ENCODE measurements at places on chromosomes 2 and 18.

DNA sequence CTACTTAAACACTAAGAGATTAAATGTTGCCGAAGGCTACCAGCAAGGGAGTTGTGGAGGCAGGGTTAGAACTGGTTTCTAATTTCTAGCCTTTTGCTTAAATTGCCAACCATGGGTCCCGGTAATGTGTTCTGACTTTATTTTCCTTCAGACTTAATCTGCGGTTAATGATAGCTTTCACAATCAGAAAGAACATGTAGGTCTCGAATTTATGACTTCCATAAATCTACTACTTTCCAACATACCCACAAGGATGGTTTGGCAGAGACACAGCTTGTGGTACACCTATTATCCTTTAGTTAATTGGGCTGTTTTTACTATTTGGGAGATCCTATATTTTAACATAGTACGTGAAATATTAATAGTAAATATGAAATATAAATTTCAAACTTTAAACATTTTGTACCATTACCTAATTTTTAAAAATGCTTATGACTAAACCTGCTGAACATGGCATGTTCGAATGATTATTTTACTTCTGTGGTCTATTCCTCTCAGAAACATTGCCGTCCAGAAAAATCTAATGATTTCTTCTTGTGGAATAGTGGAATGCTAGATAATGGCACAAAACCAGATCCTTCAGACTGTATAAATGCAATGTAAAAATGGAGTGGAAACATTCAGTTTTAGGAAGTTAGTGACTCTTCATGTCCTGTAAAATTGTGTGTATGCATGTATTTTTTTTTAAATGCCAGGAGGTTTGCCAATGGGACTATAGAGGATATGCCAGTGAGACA, 41.3 kb downstream of the PARD3B start:
- no peaks in the 10 kb centered on the region for H3K4me1 ChIP-seq
- H3K36me3 ChIP-seq: no peaks in the 10 kb centered on the region
- no peak for DNase-seq
- H3K27me3 ChIP-seq: no peaks in the 10 kb centered on the region

- H3K36me3 ChIP-seq: no peaks in the 10 kb centered on the region
- no peak for DNase-seq
- no peaks in the 10 kb centered on the region for H3K27me3 ChIP-seq
- peaks cover 56% of the 10 kb centered on the region for H3K4me1 ChIP-seq
- no peak overlapping the region for H3K4me3 ChIP-seq
These were observed 78.0 kb downstream of the PTPN4 start for GRCh38 chr2:119837759-119838158.

GRCh38 chr2:25041307-25041927, 459 bp upstream of the EFR3B start:
- peaks cover 28% of the 10 kb centered on the region for H3K27me3 ChIP-seq
- H3K27ac ChIP-seq: no peak overlapping the region
- peaks cover 24% of the 10 kb centered on the region for H3K4me1 ChIP-seq
- peaks cover 14% of the 10 kb centered on the region for H3K36me3 ChIP-seq

DNA sequence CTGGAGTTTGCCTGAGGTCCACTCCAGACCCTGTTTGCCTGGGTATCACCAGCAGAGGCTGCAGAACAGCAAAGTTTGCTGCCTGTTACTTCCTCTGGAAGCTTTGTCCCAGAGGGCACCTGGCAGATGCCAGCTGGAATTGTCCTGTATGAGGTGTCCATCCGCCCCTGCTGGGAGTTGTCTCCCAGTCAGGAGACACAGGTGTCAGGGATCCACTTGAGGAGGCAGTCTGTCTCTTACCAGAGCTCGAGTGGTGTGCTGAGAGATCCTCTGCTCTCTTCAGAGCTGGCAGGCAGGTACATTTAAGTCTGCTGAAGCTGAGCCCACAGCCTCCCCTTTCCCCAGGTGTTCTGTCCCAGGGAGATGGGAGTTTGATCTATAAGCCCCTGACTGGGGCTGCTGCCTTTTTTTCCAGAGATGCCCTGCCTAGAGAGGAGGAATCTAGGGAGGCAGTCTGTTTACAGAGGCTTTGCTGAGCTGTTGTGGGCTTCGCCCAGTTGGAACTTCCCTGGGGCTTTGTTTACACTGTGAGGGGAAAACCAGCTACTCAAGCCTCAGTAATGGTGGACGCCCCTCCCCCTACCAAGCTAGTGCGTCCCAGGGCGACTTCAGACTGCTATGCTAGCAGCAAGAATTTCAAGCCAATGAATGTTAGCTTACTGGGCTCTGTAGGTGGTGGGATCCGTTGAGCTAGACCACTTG, 34.7 kb downstream of the TFPI start:
- no peaks in the 10 kb centered on the region for H3K36me3 ChIP-seq
- no peak overlapping the region for H3K27ac ChIP-seq
- H3K27me3 ChIP-seq: no peaks in the 10 kb centered on the region
- no peaks in the 10 kb centered on the region for H3K4me1 ChIP-seq

GRCh38 chr2:138504546-138505235, 3.1 kb downstream of the SPOPL start:
- peak overlapping the region; percentile 51 for H3K27ac ChIP-seq
- H3K27me3 ChIP-seq: no peaks in the 10 kb centered on the region
- peak overlapping the region; percentile 86 for H3K4me3 ChIP-seq
- H3K4me1 ChIP-seq: peaks cover 34% of the 10 kb centered on the region

DNA sequence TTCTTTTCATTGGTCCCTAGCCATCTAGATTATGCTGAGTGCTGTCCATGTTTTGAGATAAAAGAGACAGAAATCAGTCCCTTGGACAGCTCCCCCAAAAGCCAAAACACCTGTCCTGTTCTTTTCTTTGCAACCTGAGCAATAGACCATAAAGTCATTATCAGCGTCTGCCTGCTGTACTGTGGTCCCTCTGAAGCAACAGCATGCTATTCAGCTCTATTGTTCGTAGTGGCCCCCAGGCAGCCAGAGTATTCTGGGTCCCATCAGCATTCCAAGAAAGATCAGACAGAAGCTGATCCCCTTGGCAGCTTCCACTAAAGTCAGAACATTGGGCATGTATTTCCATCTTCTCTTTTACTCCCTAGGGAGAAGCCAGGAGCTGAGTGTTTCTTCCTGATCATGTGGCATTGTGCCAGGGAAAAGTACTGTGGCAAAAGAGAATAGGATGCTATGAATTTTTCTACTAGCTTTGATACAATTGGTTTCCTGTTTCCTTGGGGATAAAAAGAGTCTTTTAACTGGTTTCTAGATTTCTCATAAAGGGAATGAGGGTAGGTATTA, 33.6 kb upstream of the ZSWIM2 start:
- no peak overlapping the region for H3K27ac ChIP-seq
- no peaks in the 10 kb centered on the region for H3K4me1 ChIP-seq
- H3K36me3 ChIP-seq: no peaks in the 10 kb centered on the region
- H3K4me3 ChIP-seq: no peak overlapping the region
- H3K27me3 ChIP-seq: no peaks in the 10 kb centered on the region
- DNase-seq: no peak

DNA sequence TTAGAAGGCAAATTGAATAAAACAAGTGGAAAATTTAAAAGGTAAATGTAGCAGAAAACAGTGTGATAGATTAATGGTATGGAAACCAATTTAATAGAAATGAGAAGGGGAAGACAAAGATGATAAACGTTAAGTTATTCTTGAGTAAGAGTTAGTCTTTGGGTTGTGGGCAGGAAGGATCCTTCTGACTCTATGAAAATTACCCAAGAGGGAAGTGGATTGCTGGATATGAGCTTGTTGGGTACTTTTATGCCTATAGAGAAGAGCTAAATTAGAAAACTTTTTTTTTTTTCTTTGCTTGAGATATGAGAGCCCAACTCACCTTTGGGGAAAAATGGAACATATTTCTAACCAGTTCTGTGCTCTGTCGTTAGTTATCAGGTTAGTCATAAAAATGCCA, 144.0 kb downstream of the LDLRAD4 start:
- DNase-seq: no peak
- no peak overlapping the region for H3K27ac ChIP-seq
- H3K36me3 ChIP-seq: no peaks in the 10 kb centered on the region
- H3K4me3 ChIP-seq: no peak overlapping the region

DNA sequence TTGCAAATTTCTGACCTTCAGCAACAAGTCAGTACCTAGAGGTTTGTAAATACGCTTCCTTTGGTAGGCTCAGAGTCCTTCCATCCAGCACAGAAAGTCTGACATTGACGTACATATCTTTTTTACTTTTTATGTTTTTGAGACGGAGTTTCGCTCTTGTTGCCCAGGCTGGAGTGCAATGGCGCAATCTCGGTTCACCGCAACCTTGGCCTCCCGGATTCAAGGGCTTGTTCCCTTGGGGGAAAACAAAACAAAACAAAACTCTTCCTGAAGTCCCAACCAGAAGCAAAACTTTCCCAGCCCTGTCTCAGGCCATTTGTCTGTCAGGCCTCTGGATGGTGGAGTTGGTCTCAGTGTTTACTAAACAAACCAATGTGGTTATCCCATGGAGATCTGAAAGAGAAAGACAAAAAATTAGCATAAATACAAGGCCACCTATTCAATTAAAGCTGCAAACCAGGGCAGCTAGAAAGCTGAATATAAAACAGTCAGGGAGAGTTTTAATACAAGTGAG, 29.6 kb upstream of the ATL2 start:
- DNase-seq: no peak
- no peaks in the 10 kb centered on the region for H3K4me1 ChIP-seq
- H3K27ac ChIP-seq: no peak overlapping the region
- no peaks in the 10 kb centered on the region for H3K36me3 ChIP-seq

- no peak for DNase-seq
- no peak overlapping the region for H3K4me3 ChIP-seq
- H3K4me1 ChIP-seq: peaks cover 37% of the 10 kb centered on the region
- H3K27me3 ChIP-seq: no peaks in the 10 kb centered on the region
- no peak overlapping the region for H3K27ac ChIP-seq
- peaks cover 7% of the 10 kb centered on the region for H3K36me3 ChIP-seq
These were observed 164.9 kb upstream of the ZFP36L2 start for GRCh38 chr2:43391201-43391877.

DNA sequence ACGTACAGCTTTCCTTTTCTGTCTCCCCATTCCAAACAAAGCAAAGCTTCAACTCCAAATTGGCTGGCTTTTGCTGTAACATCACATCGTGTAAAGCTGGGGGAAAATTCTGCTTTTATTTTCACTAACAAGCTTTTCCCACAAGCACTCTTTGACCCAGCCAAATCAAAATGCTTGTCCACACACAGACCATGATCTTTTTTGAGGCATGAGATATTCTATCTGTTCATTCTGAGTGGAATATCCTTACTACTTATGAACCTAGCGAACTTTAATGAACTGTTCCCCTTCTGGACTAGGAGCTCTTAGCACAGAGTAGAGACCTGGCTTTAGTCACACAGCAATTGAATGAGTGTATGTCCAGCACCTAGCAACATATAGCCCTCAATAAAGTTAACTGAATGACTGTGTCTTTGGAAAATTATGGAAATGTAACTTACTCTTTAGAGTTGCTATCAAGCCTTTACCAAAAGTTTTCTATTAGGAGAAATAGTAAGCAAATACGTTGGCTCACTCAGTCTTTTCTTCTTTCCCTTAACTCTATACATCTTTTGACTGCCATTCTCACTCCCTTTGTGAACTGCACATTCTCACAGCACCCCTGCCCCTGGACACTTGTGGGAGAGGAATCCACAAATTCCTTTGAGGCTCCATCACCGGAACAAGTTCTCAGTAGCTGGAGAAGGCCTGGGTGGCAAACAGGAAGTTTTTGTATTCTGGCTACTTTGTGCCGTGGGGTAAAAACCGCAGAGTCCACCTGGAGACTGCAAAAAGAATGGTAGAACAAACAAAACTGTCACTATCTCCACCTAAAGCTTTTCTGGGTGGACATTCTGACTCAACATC, 1.3 kb upstream of the UBE2E3 start:
- peak overlapping the region; percentile 95 for H3K27ac ChIP-seq
- peaks cover 16% of the 10 kb centered on the region for H3K4me1 ChIP-seq

GRCh38 chr18:45557287-45557686, 58.0 kb upstream of the SLC14A2 start:
- no peak overlapping the region for H3K27ac ChIP-seq
- no peaks in the 10 kb centered on the region for H3K36me3 ChIP-seq
- DNase-seq: no peak

DNA sequence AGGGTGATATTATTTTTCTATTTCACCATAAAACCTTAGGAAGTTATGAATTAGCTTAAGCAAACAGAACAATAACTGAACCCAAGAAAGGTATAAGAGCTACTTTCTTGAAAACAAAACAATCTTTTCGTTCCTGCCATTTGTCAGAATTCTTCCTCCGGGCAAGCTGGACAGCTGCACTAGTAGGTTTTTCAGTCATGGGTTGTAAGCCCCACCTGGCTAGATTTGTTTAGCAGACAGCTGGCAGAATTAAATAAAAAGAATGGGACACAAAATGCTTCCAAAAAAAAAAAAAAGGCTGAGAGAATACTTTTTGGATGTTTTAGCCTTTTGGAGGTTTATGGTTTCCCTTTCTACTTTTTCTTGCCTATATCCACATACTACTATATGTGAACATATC, 694.1 kb downstream of the ARHGAP15 start:
- H3K27ac ChIP-seq: no peak overlapping the region
- no peak for DNase-seq
- H3K4me1 ChIP-seq: no peaks in the 10 kb centered on the region
- H3K36me3 ChIP-seq: no peaks in the 10 kb centered on the region

DNA sequence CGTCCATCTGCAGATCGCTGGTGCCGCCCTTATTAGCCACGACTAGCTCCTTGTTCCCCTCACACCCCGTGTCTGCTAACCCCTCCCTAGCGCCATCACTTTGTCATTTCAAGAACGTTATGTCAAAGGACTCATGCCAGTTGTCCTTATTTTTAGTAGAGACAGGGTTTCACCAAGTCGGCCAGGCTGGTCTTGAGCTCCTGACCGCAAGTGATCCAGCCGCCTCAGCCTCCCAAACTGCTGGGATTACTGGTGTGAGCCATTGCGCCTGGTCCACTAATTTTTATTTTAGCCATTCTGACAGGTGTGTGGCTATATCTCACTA, 138.9 kb upstream of the HDAC4 start:
- H3K27me3 ChIP-seq: peaks cover 27% of the 10 kb centered on the region
- H3K4me3 ChIP-seq: no peak overlapping the region
- H3K36me3 ChIP-seq: peaks cover 1% of the 10 kb centered on the region
- DNase-seq: no peak
- peaks cover 6% of the 10 kb centered on the region for H3K4me1 ChIP-seq

DNA sequence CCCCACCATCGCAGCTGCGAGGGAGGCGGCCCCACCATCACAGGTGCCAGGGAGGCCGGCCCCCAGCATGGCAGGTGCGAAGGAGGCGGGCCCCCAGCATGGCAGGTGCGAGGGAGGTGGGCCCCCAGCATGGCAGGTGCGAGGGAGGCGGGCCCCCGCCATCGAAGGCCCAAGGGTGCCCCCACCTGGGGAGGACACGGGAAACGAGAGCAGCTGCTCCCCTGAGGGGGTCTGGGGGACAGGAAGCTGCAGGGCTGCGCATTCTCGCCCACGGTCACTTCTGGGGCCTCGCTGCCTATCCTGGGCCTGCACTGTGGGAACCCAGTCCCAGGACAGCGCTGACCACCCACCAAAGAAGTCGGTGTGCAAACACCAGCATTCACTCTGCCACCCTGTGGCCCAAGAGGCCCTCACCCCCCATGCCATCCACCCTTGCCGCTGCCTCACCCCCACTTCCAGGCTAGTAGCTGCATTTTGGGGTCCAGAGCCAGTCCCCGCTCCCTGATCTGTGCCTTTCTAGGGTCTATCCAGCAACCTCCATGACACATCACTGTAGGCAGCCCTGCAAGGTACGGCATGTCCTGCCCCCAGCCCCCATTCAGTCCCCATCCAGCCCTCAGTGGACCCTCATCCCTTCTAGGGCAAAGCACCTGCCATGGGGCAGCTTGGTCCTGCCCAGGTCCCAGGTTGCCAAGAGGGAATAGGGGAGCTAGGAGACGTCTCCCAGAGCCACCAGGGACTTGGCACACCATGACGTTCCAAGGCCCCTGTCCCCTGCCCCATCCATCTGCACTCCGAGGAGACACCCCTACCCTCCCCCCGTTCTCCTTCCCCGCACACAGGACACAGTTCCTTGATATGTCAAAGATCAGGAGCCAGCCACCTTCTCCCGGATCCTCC, 24.0 kb upstream of the GPC1 start:
- no peak overlapping the region for H3K27ac ChIP-seq
- H3K4me1 ChIP-seq: no peaks in the 10 kb centered on the region
- peaks cover 38% of the 10 kb centered on the region for H3K27me3 ChIP-seq
- H3K36me3 ChIP-seq: no peaks in the 10 kb centered on the region
- no peak for DNase-seq
- no peak overlapping the region for H3K4me3 ChIP-seq

Measured in effector memory CD8-positive, alpha-beta T cell (primary cell).